Tracheal epithelial cell (primary cell): ENCODE measurements at places on chromosomes 13 and 19. TPM values are rescaled to one million over a fixed set of nuclear protein-coding genes. Genes with fewer than 3 reads are reported as not detected.

The IGFL4 gene
- not detected in 2 replicates for total RNA-seq

The TYROBP gene
- not detected in 2 replicates for total RNA-seq

The SLAIN1 gene
- total RNA-seq, result 0.21 and 2.9 TPM in 2 replicates

The LILRB3 gene
- not detected in 2 replicates for total RNA-seq

The ZNF626 gene
- 10.0 and 16.9 TPM in 2 replicates for total RNA-seq

The OR4F17 gene
- under 0.01 TPM in 1 of 2 replicates, not detected in the other for total RNA-seq

The PLPP2 gene
- 69.7 and 120 TPM in 2 replicates for total RNA-seq

The VSTM1 gene
- total RNA-seq, result not detected in 2 replicates

The TMEM150B gene
- total RNA-seq, result not detected in 2 replicates

The DIAPH3 gene
- 1.3 and 4.3 TPM in 2 replicates for total RNA-seq

The GIPR gene
- total RNA-seq, result 0.43 and 0.96 TPM in 2 replicates

The KCNC3 gene
- total RNA-seq, result under 0.01 TPM in 2 replicates

The PLVAP gene
- total RNA-seq, result not detected in 2 replicates

The ZNF729 gene
- total RNA-seq, result not detected in 2 replicates

The THSD8 gene
- not detected in 2 replicates for total RNA-seq

The ZNF578 gene
- 0.43 and 1.9 TPM in 2 replicates for total RNA-seq

The RASIP1 gene
- 2.9 and 3.2 TPM in 2 replicates for total RNA-seq

The PLEKHA4 gene
- total RNA-seq, result 3.8 and 5.5 TPM in 2 replicates

The FAM216B gene
- not detected in 2 replicates for total RNA-seq

The MCF2L gene
- 1.4 TPM in 1 of 2 replicates, not detected in the other for total RNA-seq

The SF3A2 gene
- 22.2 and 38.4 TPM in 2 replicates for total RNA-seq

The CEACAM20 gene
- total RNA-seq, result not detected in 2 replicates

The LPAR2 gene
- 4.9 and 6.3 TPM in 2 replicates for total RNA-seq

The NCAN gene
- not detected in 2 replicates for total RNA-seq

The SPIB gene
- total RNA-seq, result not detected in 2 replicates

The TSEN34 gene
- 118 and 129 TPM in 2 replicates for total RNA-seq

The KLK12 gene
- total RNA-seq, result 0.96 TPM in 1 of 2 replicates, not detected in the other

The PRODH2 gene
- total RNA-seq, result not detected in 2 replicates

The SLC7A9 gene
- 0.48 TPM in 1 of 2 replicates, not detected in the other for total RNA-seq

The UGGT2 gene
- 26.6 and 30.4 TPM in 2 replicates for total RNA-seq

The NLRP7 gene
- not detected in 2 replicates for total RNA-seq

The GNA15 gene
- total RNA-seq, result 98.0 and 207 TPM in 2 replicates

The IZUMO4 gene
- 2.6 and 4.6 TPM in 2 replicates for total RNA-seq

The TMEM238 gene
- total RNA-seq, result 9.6 and 24.3 TPM in 2 replicates

The ZNF547 gene
- total RNA-seq, result 1.3 and 3.1 TPM in 2 replicates

The CEP89 gene
- 4.7 and 7.5 TPM in 2 replicates for total RNA-seq

The ZNF154 gene
- total RNA-seq, result 0.64 and 1.4 TPM in 2 replicates

The FFAR2 gene
- 0.24 TPM in 1 of 2 replicates, not detected in the other for total RNA-seq

The ZFP28 gene
- 7.5 and 10.1 TPM in 2 replicates for total RNA-seq

The NACC1 gene
- total RNA-seq, result 37.1 and 43.1 TPM in 2 replicates
